ENCODE measurements at places on chromosomes 1 and 21.

DNA sequence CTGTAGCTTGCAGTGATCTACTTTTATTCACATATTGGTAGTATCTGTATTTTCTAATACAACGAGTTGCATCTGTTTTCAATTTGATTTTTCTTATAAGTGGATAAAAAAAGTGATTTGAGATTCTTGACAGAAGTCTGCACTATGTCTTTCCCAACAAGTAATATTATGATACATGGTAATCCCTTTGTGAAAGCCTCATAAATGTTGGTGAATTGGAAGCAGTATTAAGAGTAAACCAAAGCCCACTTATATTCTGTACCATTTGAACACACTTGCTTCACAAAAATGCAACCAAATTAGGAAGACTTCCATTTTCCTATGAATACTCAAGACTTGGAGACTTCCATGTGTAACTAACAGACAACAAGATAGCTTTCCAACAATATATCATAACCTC is 172.0 kb downstream of the HMCN1 start:
- no peak for DNase-seq

DNA sequence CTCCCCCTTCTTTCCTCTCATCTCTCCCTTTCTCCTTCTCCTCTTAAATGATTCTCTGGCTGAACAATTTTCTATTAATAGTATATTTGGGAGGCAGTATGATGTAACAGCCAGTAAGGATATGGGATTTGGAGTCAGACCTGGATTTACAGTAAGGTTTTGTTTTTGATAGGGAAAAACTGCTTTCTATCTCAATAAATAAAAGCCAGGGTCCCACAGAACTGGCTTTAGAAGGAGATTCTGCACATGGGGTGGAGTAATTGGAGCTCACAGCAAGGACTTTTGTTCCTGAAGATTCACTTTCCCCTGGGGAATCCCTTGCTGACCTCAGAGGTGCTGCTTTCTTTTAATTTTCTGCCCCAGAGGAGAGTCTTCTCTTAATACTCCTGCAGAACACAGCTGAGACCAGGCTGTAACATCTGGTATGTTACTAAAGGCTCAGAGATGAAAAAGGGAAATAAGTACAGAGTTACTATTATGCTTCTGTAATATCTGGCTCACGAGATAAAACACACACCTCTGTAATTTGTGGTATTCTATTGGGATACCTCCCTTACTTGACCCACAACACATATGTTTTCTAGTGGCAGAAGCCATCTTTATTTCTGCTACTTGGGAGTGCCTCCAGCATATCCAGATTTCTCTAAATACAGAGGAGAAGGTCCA is 13.4 kb downstream of the EPB41 start:
- DNase-seq = no peak

- DNase-seq = no peak
These were observed 18.3 kb upstream of the HSPA13 start for GRCh38 chr21:14401217-14401616.

GRCh38 chr1:167717351-167717750 is 4.4 kb upstream of the MPZL1 start:
- no peak for DNase-seq

GRCh38 chr1:4147509-4147908 is 247.4 kb upstream of the C1orf174 start:
- DNase-seq = no peak

DNA sequence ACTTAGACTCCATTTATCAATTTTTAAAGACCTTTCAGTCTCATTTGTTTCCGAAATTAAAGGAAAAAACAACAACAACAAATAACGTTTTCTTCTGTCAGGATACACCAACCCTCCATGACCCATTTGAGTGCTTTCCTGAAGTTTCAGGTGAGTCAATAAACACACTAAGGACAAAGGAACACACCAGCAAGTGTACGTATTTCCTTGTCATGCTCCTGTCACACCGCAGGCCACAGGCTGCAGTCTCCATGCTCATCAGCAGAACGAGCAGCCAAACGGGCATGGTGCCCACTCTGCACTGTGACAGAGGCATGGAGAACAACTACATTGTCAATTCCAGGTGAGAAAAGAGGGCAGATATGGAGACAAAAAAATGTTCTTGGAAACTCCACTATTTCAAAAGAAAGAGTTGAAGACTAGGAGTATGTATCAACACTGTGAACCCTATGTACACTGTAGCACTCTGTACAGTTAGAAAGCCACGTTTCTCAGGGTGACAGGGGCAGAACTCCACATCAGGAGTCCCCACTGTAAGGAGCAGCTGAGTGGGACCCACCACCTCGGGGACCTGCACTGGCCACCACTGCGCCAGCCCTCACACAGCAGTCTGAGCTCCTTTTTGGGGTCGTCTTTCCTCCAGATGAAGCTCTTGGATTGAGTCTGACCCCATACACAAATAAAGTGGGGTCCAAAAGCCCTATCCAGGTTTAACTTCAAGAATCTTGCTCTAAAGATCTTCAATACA is 2.6 kb downstream of the PTTG1IP start:
- no peak for DNase-seq

GRCh38 chr21:37553078-37553481 is 186.5 kb downstream of the DYRK1A start:
- no peak for DNase-seq
